ENCODE measurements at places on chromosomes 5 and 9. TPM values are rescaled to one million over a fixed set of nuclear protein-coding genes. Genes with fewer than 3 reads are reported as not detected.

MELK gene
- total RNA-seq, result 51.0 TPM

PDE8B gene
- total RNA-seq, result not detected

AHRR gene
- total RNA-seq, result 38.2 TPM

INSL4 gene
- total RNA-seq, result not detected

OR13D1 gene
- not detected for total RNA-seq

MLANA gene
- not detected for total RNA-seq

SV2C gene
- not detected for total RNA-seq

PCDHA6 gene
- total RNA-seq, result not detected

PARP8 gene
- total RNA-seq, result 55.4 TPM

NUTM2F gene
- total RNA-seq, result not detected

SMIM32 gene
- not detected for total RNA-seq

SPINK4 gene
- not detected for total RNA-seq

GRCh38 chr5:103502662-103503061 lies 59.9 kb downstream of the NUDT12 start:
- no peak overlapping the region for H3K4me3 ChIP-seq
- no peaks in the 10 kb centered on the region for H3K27me3 ChIP-seq
- no peaks in the 10 kb centered on the region for H3K36me3 ChIP-seq
- no peak for DNase-seq
- H3K4me1 ChIP-seq, result no peaks in the 10 kb centered on the region
- no peak overlapping the region for H3K27ac ChIP-seq

- no peak for DNase-seq
- no peak overlapping the region for H3K4me3 ChIP-seq
- peak overlapping the region; percentile 29 for H3K27ac ChIP-seq
Measured at GRCh38 chr9:87518702-87519335, 21.2 kb downstream of the DAPK1 start.

GRCh38 chr5:119814655-119815054 lies 185.3 kb downstream of the FAM170A start:
- no peak for DNase-seq
- no peaks in the 10 kb centered on the region for H3K4me1 ChIP-seq
- H3K27me3 ChIP-seq, result no peaks in the 10 kb centered on the region
- no peak overlapping the region for H3K4me3 ChIP-seq
- H3K27ac ChIP-seq, result no peak overlapping the region
- no peaks in the 10 kb centered on the region for H3K36me3 ChIP-seq

DNA sequence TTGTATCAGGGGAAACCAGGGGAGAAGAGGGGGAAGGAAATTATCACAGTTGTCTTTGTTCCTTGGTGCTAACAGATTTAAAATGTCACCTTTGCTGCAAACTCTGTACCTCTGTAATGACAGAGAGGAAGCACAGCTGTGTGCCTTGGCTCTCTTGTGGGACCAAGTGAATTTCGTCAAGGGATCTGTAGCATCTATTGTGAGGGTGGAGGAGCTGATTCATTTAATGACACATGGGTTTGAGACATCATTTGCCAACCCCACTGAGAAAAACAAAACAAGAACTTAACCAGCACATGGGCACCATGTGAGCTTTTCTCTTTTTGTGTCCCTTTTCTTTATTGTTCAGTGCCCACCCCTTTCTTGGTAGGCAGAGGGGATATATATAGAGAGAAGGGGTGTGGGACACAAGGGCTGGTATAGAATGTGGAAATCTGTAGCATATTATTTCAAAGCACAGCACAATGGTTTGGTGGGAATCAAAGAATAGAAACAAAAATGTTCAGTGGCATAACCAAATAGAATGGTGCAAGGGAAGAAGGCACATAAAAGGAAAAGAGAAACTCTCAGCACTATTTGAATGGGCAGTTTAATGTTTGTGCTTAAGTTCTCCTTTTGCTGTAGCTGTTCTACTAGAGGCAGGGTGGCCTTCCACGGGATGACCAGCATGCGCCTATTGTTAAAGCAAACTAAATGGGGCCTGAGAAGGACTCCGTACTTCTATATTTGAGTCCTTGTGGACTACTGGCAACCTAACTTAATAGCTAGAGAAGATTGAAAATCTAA lies 63.3 kb downstream of the LIX1 start:
- no peak overlapping the region for H3K4me3 ChIP-seq
- H3K4me1 ChIP-seq, result peaks cover 6% of the 10 kb centered on the region
- H3K36me3 ChIP-seq, result no peaks in the 10 kb centered on the region
- H3K27ac ChIP-seq, result no peak overlapping the region

DNA sequence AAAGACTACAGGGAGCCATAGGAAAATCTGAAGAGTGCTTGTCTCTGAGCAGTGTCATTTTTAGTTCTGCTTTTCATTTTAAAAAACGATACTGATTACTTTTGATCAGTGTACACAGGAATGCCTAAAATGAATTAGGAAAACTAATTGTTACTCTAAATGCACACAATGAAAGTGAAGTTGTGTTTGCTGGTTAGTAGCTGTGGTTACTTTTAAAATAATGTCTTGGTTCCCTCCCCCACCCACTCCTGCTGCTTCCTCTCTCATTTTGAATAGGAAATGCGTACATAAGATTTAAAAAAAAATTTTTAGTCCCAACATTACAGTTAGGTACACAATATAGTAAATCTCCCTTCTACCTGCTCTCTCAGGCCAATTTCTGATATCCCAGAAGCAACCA lies 47.5 kb upstream of the PLPP1 start:
- DNase-seq, result no peak
- H3K27me3 ChIP-seq, result no peaks in the 10 kb centered on the region
- no peak overlapping the region for H3K27ac ChIP-seq
- no peak overlapping the region for H3K4me3 ChIP-seq
- H3K36me3 ChIP-seq, result no peaks in the 10 kb centered on the region
- no peaks in the 10 kb centered on the region for H3K4me1 ChIP-seq

DNA sequence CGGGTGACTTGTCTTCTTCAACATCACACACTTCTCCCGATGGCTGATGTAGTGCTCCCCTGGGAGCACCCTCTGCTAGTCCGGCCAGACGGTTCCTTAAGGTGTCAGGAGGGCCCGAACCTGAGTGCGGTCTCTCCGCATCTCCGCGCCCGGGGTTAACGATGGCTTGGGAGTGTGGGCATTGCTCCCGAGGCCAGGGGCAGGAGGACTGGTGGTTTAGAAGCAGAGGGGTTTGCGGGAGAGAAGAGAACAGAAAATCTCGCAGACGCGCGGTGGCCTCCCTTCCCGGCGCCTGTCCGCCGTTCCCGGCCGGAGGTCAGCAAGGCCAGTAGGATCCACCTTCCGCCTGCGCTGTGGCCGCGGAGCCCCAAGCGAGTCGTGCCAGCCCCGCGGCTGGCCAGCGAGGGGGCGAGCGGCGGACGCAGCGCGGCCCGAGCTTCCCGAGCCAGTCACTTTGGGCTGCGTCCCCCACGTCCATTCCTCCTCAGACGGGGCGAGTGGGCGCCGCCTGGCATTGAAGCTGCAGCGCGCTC lies 700 bp downstream of the CDO1 start:
- H3K27ac ChIP-seq, result no peak overlapping the region
- H3K4me3 ChIP-seq, result no peak overlapping the region
- DNase-seq, result no peak

DNA sequence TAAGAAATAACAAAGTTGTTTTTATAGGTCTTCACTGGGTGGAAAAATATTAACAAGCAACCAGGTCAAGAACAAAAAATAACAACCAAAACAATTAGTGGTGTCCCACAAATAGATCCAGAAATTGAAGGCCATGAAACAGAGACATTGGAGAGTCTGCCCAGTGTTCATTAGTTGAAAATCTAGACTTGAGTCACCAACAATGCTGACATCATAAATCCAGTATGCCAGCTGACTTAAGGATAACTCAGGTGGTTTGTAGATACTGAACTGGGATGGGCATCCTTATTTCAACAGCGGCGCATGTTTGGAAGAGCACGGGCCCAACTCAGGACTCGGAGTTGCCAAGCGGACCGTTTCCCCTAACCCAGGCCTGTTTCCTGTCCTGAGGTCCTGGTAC lies 80.7 kb upstream of the TNFAIP8 start:
- no peaks in the 10 kb centered on the region for H3K36me3 ChIP-seq
- H3K4me3 ChIP-seq, result peak overlapping the region; percentile 40
- no peak overlapping the region for H3K27ac ChIP-seq
- H3K4me1 ChIP-seq, result peaks cover 92% of the 10 kb centered on the region
- H3K27me3 ChIP-seq, result no peaks in the 10 kb centered on the region
- no peak for DNase-seq

GRCh38 chr9:14530841-14531240 lies 162.4 kb downstream of the ZDHHC21 start:
- H3K27ac ChIP-seq, result peak overlapping the region; percentile 45
- H3K36me3 ChIP-seq, result no peaks in the 10 kb centered on the region
- no peaks in the 10 kb centered on the region for H3K4me1 ChIP-seq
- no peaks in the 10 kb centered on the region for H3K27me3 ChIP-seq
- DNase-seq, result no peak
- no peak overlapping the region for H3K4me3 ChIP-seq

DNA sequence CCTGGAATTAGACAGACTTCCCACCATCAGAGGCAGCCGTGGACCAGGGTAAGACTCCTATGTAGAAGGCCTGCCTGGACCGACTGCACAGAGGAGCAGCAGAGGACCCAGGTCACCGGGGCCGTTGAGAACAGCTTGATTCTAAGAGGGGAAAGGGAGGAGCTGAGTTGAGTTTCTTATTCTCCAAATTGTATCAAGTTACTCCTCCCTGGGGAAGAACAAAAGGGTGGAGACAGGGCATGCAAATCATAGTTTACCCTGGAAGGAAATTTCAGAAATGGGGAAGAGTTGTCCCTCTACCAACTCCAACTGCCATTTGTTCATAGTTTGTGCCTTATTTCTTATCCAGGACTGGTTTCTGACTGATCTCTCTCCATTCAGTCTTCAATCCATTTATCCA lies 20.9 kb upstream of the SLC31A2 start:
- H3K36me3 ChIP-seq, result no peaks in the 10 kb centered on the region
- no peak overlapping the region for H3K27ac ChIP-seq
- H3K4me1 ChIP-seq, result no peaks in the 10 kb centered on the region
- no peak for DNase-seq
- no peak overlapping the region for H3K4me3 ChIP-seq

DNA sequence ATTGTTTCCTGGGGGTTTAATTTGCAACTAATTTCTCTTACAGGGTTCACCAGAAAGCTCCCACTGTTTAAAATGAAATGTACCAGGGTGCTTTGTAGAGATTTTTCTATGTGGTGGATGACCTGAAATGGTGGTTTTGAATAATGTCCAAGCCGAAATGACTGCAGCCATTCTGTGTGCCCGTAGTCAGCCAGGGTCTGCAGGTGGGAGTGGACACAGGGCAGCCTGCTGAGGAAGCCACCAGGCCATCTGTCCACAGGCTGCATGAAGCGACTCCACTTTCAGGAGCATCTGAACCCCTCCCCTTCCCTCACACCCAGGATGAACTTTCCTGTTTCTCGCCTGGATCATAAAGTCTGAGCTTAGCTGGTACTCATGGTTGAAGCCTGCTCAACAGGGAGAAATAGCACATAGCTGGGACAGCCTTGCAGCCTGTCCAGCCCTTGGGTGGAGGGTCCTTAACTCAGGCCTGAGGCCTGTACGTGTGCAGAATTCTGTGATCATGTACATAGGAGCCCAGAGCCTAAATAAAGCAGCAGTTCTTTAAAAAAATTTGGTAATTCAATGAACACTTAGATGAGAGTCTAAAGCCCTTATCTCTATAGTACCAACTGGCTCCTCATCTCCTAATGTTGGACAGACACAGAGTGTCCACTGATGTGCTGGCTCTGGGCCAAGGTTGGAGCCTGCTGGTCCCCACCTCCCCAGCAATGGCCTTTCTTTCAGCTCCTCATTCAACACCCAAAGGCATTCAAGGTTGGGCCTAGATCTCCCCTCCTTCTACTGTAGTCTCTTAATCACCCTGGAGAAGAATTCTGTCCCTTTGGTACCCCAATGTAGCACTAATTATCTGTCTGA lies 72.8 kb downstream of the SHB start:
- no peak overlapping the region for H3K27ac ChIP-seq
- H3K4me3 ChIP-seq, result no peak overlapping the region
- H3K4me1 ChIP-seq, result no peaks in the 10 kb centered on the region
- H3K36me3 ChIP-seq, result no peaks in the 10 kb centered on the region
- no peak for DNase-seq

DNA sequence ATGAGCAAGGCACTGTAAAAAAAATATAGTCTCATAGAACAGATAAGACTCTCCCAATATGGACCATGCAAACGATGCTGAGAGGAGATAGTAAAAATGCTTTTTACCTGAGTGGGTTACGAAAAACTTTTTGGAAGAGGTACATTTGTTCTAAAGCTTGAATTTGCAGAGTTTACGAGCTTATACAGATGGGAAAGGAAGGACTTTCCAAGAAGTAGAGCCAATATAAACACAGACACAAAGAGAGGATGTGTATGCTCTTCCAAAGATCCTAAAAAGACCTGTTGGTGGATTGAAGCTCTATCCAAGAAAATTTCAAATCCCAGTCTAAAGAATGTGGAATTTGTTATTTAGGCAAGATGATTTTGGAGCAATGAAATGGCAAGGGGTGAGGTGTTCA lies 127.1 kb upstream of the SLCO6A1 start:
- no peaks in the 10 kb centered on the region for H3K27me3 ChIP-seq
- H3K4me3 ChIP-seq, result no peak overlapping the region
- H3K27ac ChIP-seq, result no peak overlapping the region
- no peak for DNase-seq
- no peaks in the 10 kb centered on the region for H3K4me1 ChIP-seq

- H3K27me3 ChIP-seq, result no peaks in the 10 kb centered on the region
- DNase-seq, result no peak
- H3K27ac ChIP-seq, result no peak overlapping the region
- no peak overlapping the region for H3K4me3 ChIP-seq
Measured at GRCh38 chr5:68657055-68657961, 436.5 kb upstream of the SLC30A5 start.

DNA sequence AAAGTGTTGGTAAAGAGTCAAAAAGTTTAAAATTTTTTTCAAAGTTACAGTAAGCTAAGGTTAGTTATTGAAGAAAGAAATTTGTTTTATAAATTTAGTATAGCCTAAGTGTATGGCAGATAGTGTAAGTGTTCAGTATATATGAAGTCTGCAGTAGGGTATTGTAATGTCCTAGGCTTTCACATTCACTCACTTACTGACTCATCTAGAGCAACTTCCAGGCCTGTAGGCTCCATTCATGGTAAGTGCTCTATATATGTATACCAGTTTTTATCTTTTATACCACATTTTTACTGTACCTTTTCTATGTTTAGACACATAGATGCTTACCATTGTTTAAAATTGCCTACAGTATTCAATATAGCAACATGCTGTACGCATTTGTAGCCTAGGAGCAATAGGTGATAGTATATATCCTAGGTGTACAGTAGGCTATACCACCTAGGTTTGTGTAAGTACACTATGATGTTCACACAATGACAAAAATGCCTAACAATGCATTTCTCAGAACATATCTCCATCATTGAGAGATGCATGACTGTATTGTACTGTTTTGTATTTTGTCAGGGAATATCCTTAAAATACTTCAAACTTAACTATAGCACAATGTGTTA lies 38.5 kb downstream of the CYSTM1 start:
- H3K36me3 ChIP-seq, result no peaks in the 10 kb centered on the region
- no peaks in the 10 kb centered on the region for H3K27me3 ChIP-seq
- no peak overlapping the region for H3K4me3 ChIP-seq

Data from CD8-positive, alpha-beta memory T cell (primary cell).